ENCODE measurements at places on chromosomes 4 and X. TPM values are rescaled to one million over a fixed set of nuclear protein-coding genes. Genes with fewer than 3 reads are reported as not detected.

Gene TRIM60
- total RNA-seq: not detected

Gene SLC26A1
- total RNA-seq: not detected

Gene PPARGC1A
- total RNA-seq: 0.11 TPM

Gene HHIP
- not detected for total RNA-seq

Gene FAM114A1
- 414 TPM for total RNA-seq

Gene POU3F4
- total RNA-seq: not detected

Gene PRRG1
- 44.0 TPM for total RNA-seq

Gene DMP1
- total RNA-seq: not detected

Gene GYPE
- 0.39 TPM for total RNA-seq

Gene PGK1
- total RNA-seq: 328 TPM
